ENCODE measurements at places on chromosomes 2 and 18. TPM values are rescaled to one million over a fixed set of nuclear protein-coding genes. Genes with fewer than 3 reads are reported as not detected.

SPATA3 gene
- not detected for total RNA-seq

GRCh38 chr2:7419814-7420311 lies 502.7 kb downstream of the RNF144A start:
- H3K4me3 ChIP-seq, result no peak overlapping the region
- no peak for DNase-seq
- no peaks in the 10 kb centered on the region for H3K27me3 ChIP-seq
- H3K36me3 ChIP-seq, result no peaks in the 10 kb centered on the region

LOXHD1 gene
- total RNA-seq, result not detected

KIF3C gene
- total RNA-seq, result 2.9 TPM

ANKRD53 gene
- not detected for total RNA-seq

Measured in gastrocnemius medialis (tissue), 4 donors.